ENCODE measurements at places on chromosomes 2 and 18. TPM values are rescaled to one million over a fixed set of nuclear protein-coding genes. Genes with fewer than 3 reads are reported as not detected.

The CCDC195 gene
- not detected for total RNA-seq

GRCh38 chr2:10124538-10125045 is 2.1 kb downstream of the RRM2 start:
- no peak for DNase-seq

DNA sequence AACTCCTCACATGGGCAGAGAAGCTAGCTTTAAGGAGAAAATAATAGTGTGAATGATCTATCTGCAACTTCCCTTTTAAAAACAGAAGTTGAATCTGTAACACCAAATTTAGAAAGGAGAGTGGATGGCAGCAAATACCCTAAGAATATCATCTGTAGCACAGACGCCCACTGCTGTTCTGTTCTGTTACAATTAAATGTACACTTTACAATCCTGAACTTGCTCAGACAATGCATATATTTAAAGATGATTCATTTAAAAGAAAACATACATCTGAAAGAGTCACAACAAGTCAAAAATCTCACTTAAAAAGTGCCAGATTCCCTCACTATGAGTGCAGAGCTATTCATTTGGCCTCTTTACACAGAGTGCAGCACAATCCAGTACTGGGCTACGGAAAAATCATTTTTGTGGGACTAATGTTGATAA is 8.0 kb upstream of the SERTAD2 start:
- no peak for DNase-seq

- DNase-seq: no peak
Measured at GRCh38 chr18:37864122-37864521, 298.5 kb upstream of the CELF4 start.

GRCh38 chr2:11290211-11290610 is 54.2 kb downstream of the ROCK2 start:
- no peak for DNase-seq

DNA sequence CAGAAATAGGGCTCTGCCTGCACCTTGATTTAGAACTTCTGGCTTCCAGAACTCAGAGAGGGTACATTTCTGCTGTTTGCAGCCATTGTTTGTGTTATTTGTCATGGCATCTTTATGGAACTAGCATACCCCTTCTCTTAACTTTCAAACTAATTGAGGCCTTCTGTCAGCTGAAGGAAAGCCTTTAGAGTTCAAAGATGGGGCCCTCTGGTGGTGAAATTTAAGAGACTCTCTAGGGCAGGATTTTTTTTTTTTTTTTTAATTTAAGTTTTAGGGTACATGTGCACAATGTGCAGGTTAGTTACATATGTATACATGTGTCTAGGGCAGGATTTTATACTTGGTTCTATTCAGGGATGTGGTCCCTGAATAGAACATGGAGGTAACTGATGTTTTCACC is 260.6 kb upstream of the LINC00305 start:
- DNase-seq: no peak

- DNase-seq: no peak
Measured at GRCh38 chr18:34098109-34098508, 126.6 kb downstream of the NOL4 start.

- DNase-seq: no peak
Measured at GRCh38 chr2:130872741-130873125, 36.0 kb downstream of the ARHGEF4 start.

The TRIM54 gene
- 301 TPM for total RNA-seq

DNA sequence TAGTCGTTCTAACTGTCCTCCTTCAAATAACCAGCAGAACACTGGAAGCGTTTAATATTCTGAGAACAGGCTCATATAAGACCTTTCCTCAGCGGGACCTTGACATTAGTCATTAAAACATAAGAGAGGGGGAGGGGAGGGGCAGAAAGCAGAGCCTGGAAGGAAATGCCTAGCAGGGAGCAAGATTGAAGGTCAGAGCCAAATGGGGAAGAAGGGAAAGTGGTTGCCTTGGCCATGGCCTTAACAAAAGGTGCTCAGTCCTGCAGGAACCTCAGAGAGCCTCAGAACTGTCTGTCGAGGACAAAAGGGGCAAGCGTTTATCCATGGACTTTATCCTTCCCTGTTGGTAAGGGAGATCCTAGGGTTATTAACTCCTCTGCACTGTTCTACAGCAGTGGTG is 856 bp upstream of the PLA2R1 start:
- no peak for DNase-seq

- no peak for DNase-seq
Measured at GRCh38 chr2:85999061-85999831, 106.4 kb downstream of the POLR1A start.

The UCN gene
- 0.59 TPM for total RNA-seq

The DLGAP1 gene
- total RNA-seq: 0.08 TPM

The GAL3ST2 gene
- total RNA-seq: not detected

The ZEB2 gene
- total RNA-seq: 81.0 TPM

GRCh38 chr2:241014764-241015163 is 16.3 kb downstream of the SNED1 start:
- DNase-seq: no peak

GRCh38 chr2:12773586-12774394 is 57.1 kb downstream of the TRIB2 start:
- no peak for DNase-seq

- DNase-seq: no peak
Measured at GRCh38 chr2:202361108-202361507, 15.0 kb upstream of the BMPR2 start.

GRCh38 chr2:37645836-37646235 is 25.6 kb downstream of the CDC42EP3 start:
- no peak for DNase-seq

DNA sequence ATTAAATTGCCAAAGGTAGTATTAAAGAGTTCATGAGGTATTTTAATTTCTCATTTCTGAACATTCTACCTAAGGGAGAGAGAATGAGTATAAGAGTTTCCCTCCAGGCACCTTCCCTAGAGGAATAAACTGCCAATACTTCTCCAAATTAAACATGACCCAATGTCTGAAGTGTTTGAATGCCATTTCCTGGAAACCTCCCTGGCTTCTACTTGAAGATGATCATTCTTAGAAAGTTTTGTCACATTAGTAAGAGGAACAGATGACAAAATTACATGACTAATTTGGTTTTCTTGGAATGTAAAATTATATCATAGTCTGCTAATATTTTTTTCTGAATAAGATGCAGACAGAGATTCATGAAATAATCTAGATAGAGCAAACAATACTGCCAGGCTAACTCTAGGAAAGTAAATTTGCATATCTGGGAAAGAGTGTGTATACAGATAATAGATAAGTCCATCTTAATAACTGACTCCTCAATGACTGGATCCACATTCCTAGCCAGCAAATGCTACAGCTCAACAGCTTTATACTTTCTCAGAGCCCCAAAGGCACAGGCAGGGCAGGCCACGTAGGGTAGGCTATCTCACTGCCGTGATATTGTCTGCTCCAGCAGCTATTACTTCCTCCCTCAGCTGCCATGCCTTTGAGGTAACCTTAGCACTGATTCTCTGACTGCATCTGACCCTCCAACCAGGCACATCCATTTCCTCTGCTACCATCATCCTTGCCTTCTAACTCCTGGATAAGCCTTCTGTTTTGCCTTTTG is 630.8 kb upstream of the PIK3C3 start:
- no peak for DNase-seq

GRCh38 chr2:170723446-170723958 is 8.4 kb downstream of the SP5 start:
- no peak for DNase-seq

The DSG2 gene
- 37.1 TPM for total RNA-seq

- DNase-seq: peak; percentile 63
Measured at GRCh38 chr2:69902213-69902922, 8.6 kb downstream of the SNRNP27 start.

All from Right ventricle myocardium superior (tissue), 1 donor.